T follicular helper cell (primary cell): ENCODE measurements at places on chromosomes 1 and 21.

DNA sequence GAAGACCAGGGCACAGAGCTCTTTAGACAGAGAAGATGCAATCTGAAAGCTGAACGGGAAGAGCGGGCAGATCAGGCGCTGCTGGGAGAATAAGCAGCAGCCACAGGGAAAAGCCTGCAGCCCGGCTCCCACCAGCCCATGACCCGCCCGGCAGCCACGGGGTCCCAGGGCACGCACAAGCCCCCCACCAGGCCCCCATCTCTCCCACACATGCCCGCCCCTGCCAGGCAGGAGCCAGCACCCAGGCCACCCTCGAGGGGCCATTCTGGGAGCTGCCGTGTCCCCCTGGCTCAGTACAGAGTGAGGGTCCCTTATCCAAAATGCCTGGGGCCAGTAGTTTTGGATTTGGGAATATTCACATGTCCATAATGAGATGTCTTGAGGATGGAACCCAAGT is 16.3 kb downstream of the SLC19A1 start:
- DNase-seq = no peak

DNA sequence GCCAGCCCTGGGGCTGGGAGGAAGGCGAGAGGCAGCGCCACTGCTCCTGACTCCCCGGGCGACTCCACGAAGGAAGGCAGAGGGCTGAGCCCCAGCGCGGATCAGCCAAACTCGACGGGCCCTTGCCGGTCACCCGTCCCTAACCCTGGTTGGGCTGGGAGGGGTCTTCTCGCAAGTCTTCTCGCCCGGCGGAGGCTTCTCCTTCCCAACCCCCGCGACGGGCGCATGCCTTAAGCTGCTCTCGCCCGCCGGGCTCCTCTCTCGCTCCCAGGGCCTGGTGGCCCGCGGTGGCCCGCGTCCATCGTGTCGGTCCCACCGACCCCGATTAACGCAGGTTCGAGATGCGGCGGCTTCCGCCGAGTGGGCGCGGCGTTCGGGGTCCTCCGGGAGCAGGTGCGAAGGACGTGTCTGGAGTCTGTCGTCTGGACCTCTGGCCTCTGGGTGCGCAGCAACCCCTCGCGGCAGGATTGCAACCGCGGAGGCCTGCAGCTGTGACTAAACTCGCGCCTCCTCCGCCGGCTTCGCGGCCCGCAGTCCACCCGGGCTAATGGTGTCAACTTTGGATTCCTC is 29.0 kb upstream of the PPM1J start:
- DNase-seq = no peak

DNA sequence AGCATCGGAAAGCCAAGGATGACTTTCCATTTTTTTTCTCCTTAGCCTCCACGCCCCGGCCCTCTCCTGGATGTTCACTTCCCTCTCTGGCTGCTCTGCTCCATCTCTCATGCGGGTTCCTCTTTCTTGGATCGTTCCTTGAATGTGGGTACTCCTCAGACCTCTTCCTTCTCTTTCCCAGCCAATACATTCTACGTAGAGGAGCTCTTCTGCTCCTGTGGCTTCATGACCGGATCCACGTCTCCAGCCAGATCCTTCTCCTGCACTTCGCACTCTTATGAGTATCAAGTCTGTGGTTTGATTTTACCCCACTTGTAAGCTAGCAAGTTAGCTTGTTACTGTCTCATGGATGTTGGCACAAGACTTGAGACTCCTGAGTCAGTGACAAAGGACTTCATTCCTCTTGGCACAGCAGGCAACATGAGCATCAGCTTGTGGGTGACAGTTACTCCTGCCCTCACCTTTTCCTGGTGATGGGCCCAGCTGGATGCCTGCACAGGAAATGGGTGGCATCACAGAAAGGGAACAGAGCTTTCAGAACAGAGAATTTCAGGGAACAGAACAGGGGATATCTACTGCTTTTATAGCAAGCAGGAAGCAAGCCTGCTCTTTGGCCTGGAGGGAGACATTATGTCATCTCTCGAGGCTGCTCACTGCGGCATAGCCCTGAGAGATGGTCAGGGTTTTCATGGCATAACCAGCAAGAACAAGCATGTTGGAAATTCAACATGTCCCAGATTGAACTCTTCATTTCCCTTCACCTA is 100.1 kb upstream of the KIF26B start:
- DNase-seq = no peak

- no peak for DNase-seq
Measured at GRCh38 chr1:38134294-38134755, 87.7 kb upstream of the POU3F1 start.

DNA sequence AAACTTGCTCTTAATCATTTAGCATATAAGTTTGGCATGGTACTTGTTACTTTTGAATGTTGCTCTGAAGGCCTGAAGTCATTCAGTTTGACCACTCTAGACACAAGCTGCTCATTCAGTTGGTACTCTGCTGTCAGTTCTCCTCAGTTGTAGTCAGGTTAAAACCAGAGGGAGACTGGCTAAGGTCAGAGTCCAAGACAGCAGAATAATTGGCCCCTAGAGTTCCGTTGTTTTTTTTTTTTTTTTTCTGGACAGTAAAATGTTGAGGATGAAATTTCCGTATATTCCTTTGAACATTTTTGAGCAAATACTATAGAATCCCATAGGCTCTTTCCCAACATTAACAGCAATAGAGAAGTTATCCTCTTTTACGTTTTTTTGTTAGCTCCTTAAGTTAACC is 9.4 kb downstream of the ZBTB40 start:
- DNase-seq = no peak

- DNase-seq = no peak
Measured at GRCh38 chr1:87061742-87062156, 147.3 kb downstream of the HS2ST1 start.

DNA sequence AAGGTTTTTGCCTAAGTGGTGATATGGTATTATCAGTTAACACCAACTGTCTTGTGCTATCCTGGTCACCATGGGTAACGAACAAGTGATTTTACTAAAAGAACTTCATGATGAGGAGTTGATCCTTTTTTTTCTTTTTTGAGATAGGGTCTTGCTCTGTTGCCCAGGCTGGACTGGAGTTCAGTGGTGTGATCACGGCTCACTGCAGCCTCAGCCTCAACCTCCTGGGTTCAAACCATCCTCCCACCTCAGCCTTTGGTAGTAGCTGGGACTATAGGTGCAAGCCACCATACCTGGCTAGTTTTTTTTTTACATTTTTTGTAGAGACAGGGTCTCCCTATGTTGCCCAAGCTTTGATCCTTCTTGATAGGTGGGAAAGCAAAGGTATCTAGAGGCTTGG is 5.1 kb downstream of the METTL13 start:
- DNase-seq = no peak

DNA sequence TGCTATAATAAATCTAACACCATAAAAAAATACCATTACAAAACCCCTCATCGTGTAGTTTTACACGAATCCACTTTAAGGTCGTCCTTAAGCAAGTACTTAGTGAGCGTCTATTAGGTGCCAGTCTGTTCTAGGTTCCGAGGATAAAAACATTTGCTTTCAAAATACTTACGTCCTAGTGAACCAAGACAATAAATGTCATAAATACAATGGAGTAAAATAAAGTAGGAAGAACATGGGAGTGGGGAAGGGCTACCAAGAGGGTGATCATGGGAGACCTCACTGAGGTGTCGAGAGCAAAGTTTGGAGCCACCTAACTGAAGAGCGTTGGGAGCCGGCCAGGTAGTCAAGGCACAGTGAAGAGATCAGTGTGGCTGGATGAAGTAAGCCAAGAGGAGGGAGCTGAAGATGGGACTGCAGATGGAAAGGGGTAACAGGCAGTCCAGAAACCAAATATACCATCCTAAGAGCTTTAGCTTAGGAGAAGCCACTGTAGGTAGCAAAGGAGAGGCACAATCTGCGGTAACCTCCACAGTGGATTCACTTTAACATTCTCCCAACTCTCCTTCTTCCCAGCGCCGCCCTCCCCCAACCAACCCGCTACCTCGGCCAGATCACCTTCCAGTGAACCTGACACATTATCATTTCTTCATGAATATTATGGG is 684 bp downstream of the LTN1 start:
- DNase-seq = no peak

DNA sequence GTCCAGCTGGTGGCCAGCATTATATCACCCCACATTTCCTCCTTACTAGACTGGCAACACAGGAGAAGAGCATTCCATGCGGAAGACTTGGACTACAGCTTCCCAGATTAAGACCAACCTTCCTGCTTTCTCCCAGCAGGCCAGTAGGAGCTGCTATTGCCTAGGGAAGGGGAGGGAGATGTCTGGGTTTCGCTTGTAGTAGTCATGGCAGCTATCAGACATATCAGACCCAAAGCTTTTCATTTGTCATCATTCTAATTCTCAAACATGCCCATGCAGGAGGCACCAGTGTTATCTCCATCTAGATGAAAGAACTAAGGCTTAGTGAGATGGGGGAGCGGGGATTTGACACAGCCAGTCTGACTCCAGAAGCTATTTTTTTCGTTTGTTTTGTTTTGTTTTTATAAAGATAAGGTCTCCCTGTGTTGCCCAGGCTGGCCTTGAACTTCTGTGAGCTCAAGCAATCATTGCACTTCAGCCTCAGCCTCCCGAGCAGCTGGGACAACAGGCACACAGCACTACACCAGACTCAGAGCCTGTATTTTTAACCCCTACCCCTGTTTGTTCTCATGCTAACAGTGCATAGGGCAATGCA is 4.5 kb downstream of the PLA2G2A start:
- no peak for DNase-seq

DNA sequence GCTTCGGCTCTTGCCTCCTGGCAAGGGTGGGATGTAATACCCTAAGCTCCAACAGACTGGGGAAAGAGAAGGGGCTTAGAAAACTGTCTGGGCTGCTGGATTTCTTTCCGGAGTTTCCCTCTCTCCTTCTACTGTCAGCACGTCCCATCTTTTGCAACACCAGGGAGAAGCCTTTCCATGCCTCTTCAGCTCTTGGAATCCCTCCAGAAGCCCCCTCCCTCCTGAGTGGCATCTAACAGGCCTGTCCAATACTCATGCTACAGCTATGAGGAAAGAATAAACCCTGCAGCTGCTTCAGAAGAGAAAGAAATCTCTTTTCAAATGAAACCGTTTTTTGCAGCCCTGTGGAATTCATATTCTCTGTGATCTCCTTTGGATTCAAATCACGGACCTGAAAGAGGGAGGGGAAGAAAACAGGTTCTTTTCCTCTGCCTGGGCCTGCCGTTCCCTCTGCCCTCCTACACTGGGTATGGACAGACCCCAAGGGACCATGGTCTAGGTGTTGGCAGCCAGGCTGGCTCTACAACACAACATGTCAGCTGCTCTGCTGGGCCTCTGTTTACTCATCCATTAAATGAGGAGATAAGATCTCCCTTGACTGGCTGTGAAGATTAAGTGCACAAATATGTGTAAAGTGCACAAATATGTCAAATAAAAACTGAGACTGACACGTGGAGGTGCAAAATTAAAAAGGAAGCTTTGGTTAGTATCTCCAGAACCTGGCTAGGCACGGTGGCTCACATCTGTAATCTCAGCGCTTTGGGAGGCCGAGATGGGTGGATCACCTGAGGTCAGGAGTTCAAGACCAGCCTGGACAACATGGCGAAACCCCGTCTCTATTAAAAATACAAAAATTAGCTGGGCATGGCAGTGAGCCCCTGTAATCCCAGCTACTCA is 6.0 kb upstream of the CAPN2 start:
- no peak for DNase-seq

DNA sequence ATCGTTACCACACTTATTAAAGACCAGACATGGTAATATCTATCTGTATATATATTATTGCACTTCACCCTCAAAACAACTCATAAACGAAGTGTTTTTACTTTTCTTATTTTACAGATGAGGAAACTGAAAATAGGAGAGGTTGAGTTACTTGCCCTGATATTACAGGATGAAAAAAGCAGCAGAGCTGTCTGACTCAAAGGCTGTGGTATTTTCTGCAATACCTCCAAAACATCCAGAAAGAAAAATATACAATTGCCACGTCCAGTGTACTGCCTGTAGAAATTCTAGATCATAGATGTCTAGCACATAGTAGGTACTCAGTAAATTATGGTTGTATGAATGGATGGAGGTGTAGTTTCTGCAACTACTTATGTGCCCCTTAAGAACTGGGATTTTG is 5.2 kb upstream of the TARBP1 start:
- no peak for DNase-seq

DNA sequence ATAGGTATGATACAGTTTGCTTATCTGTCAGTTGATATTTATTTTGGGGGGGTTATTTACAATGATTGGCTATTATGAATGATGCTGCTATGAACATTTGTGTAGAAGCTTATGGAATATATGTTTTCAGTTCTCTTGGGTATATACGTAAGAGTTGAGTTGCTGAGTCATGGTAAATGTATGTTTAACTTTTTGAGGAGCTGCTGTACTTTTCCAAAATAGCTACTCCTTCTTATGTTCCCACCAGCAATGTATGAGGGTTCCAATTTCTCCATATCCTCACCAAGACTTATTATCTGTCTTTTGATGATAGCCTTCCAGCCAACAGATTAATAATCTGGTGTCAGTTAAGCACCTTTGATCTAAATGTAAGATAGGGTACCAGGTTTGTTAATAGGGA is 11.9 kb downstream of the SOAT1 start:
- no peak for DNase-seq

DNA sequence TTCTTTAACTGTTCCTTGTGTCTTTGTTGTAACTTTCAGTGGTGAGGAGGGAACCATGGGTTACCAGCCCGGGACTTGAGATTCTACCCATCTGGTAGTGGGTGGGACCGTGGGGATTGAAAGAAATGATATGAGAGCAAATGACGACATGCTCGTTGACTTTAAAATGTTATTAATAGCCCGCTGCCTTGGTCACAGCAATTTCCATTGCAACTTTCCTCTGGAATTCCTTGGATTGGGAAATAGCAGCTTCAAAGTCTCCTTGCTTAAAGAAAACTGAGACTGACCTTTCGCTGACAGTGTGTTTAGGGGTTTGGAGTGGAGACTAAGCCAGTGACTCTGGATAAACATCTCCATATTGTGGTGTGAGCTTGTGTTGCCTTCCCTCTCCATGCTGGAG is 44.2 kb upstream of the MARK1 start:
- no peak for DNase-seq

DNA sequence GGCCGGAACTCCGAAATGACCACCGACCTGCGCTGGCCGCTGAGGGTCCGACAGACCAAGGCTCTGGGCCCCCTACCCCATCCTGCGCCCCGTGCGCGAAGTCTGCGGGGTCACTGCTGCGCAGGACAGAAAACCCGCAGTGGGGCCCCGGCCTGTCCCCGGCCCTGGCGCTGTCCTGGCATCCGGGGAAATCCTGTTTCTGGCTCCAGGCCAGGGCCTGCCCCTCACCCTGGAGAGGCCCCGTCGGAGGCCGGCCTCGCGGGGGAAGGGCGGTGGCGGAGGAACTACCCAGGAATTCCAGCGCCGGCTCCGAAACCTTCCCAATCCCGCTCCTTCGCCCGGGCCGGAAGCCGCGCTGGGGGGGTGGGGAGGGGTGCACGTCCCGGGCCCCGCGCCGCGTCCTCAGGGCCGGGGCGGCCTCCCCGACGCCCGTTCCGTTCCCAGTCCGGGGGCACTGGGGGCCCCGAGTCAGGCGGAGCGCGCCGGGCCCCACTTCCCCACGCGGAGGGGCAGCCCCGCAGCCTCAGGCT is 77.0 kb downstream of the MORN1 start:
- no peak for DNase-seq
